Astrocyte (in vitro differentiated cells and primary cell): ENCODE measurements at places on chromosomes 11 and 22. TPM values are rescaled to one million over a fixed set of nuclear protein-coding genes. Genes with fewer than 3 reads are reported as not detected.

GRCh38 chr11:60925868-60926267 is 1.6 kb downstream of the TMEM132A start:
- DNase-seq = peak; percentile 30

- DNase-seq = no peak
Measured at GRCh38 chr11:92482492-92483060, 258.0 kb downstream of the FAT3 start.

- DNase-seq = no peak
Measured at GRCh38 chr11:34157163-34157562, 51.7 kb downstream of the NAT10 start.

DNA sequence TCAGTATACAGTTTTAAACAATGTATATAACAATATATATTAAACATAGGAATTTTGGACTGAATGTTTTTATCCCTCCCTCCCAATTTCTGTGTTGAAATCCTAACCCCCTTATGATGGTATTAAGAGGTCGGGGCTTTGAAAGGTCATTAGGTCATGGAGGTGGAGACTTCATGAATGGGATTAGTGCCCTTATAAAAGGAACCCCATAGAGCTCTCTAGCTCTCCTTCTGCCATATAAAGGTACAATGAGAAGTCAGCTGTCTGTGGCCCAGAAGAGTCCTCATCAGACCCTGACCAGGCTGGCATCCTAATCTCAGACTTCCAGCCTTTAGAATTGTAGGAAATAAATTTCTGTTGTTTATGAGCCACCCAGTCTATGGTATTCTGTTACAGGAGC is 6.5 kb downstream of the NNMT start:
- no peak for DNase-seq

DNA sequence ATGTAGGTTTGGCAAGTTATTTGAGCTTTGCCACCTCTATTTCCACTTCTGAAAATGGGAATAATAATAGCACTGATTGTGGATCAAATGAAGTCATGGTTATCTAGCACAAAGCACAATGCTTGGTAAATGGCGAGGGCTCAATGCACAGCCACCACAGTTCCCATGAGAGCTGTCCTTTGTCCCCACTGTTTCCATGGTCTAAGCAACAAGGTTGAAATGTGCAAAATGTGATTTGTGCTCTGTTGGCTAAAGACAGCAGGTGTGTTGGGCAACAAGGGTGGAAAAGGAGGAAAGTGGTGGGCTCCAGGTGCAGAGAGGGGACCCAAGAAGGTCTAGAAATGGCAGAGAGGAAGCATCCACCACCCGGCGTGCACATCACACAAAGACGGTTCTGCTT is 200.5 kb downstream of the TRIM29 start:
- no peak for DNase-seq

- no peak for DNase-seq
Measured at GRCh38 chr22:23245799-23246136, 65.5 kb downstream of the BCR start.

GRCh38 chr11:36458129-36458915 is 51.8 kb downstream of the TRAF6 start:
- DNase-seq = no peak

DNA sequence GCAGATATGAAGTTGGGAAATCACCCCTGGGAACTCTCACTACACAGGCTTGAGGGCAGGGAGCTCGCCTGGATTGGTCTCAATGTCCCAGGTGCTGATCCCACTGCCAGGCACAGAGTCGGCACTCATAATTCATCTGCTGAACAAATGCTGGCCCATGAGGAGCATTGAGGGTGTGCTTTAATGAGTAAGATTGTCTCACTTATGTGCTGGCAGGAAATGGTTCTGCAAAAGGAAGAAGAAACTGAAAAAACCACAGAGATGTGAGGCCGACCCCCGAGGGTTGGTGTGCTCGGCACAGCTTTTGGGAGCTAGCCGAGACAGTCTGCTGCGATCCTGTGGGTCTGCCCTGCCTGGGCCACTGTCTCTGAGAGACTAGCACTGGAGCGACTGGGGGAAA is 9.4 kb downstream of the PLAAT2 start:
- DNase-seq = peak; percentile 29

DNA sequence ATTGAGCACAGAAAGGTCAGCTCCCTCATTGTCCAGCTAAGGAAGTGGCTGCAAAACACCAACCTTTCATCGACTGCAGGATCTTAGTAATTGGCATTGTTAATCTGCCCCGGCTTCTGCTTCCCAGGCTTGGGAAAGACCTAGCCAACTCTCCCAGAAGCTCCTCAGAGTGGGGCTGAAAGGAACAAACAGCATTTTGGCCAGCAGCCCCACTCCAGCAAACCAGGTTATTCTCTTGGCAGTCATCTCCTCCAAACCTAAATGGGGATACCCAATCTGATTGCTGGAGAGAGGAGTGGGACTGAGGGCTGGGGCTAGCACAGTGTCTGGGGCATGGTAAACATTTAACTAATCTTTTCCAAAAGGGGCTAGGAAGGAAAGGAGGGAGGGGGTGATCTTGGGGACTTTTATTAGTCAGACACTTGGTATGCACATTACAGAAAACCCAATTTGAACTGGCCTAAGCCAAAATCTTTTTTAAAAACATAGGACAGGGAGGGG is 294.4 kb downstream of the MN1 start:
- peak; percentile 33 for DNase-seq

- DNase-seq = peak; percentile 1
Measured at GRCh38 chr11:5671831-5672230, 13.0 kb downstream of the TRIM5 start.

GRCh38 chr22:46951973-46952372 is 189.5 kb downstream of the TBC1D22A start:
- no peak for DNase-seq

DNA sequence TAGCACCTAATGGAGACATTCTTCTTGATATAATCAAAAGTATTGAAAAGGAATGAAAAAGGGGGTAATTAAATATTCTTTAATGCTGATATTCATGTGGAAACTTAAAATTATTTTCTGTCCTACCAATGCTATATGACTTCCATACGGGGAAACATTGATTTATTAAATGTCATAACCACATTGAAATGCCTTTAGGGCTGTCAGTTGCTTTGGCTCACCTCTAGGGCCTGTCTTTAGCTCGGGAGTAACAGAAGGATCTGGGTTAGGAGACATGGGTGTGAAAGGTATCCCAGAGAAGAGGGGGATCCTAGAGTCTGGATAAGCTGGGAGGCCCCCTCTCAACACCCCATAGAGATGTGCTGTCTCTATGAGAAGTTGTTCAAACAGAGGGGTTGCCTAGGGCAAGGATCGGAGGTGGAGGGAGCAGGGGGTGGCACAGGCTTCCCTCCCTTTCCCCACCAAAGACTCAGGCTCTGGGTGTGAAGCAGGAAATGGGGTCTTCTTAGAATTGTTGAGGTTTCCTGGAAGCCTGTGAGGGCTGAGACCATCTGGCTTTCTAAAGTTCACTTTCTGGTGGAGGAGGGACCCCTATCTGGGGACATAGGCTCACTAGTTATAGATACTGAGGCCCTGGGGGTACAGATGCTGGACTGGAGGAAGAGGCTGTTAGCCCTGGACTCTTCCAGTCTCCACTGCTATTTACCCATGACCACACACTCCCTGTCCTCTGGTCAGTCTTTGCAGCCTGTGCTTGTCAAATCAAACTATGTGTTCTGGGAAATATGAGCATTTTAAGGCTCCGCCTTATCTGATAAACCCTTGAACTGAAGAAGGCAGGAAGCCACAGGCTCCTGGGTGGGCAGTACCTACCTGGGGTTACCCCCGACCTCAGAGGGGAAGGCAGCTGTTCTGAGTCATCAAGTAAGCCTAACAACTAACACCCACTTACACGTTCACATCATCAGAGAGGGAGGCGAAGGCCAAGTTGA is 55.8 kb upstream of the RRAS2 start:
- DNase-seq = peak; percentile 55

- no peak for DNase-seq
Measured at GRCh38 chr11:119936426-119936825, 201.5 kb downstream of the TRIM29 start.

GRCh38 chr22:49966774-49967705 is 6.5 kb downstream of the PIM3 start:
- DNase-seq = no peak

DNA sequence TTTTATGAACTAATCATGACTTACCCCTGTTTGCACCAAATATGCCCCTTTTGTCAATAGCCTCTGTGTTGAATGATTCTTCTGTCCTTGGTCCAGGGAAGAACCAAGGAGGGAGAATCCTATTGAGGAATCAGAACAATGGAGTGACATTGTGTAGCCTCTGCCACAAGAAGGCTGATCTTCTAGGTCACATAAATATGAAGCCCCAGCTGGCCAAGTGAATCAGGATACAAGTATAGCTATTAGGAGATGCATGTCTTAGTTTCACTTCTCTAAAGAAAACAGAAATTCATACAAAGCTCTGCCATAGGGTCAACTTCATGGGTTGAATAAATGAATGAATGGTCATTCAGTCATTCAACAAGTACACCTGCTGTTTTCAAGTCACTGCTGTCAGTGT is 118.2 kb upstream of the BLID start:
- DNase-seq = no peak

DNA sequence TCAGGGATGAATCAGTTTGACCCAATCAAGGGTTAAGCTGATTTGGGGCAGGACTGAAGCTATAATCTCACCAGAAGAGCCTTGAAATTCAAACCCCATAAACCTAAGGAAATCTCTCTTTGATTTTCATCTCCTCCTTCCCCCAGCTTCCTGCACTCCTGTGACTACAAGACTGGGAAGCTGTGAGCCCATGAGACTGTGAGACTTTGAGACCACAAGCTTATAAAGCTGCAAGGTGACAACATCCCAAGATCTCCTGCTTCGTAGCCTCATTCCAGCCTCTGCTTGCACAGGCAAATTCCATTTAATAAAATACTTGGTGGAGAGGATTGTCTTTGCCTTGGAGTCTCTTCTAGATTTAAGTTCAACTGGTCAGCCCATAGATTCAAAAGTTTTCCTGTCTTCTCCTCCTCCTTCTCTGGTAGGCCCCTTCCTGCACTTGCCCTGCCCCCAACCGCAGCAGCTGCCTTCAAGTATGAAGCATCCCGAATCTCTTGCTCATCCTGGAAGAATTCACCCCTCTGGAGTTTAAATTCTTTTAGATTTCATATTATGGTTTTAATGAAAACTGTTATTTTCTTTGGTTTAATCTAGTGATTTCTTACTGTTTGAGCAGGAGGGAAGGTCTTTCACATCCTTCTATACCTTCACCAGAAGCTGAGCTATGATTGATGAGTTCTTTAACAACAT is 42.1 kb downstream of the PAMR1 start:
- peak; percentile 64 for DNase-seq

- peak; percentile 14 for DNase-seq
Measured at GRCh38 chr22:22038178-22038880, 55.7 kb upstream of the TOP3B start.

DNA sequence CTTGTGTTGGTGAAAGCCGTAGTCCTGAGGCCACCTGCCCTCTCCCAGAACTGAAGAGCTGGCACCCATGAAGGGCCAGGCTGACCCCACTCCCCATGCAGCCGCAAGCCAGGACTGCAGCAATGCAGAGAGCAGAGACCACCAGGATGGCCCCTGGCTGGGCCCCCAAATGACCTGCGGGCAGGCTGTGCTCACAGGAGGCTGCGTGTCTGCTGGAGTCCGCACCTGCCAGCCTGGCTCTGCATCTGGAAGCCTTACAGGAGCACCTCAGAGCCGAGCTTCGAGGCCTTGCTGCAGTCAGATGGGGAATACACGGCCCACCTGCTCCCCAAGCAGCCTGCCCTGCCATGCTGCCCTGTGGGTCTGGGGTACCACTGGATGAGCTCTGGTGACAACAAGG is 1336.8 kb downstream of the TBC1D22A start:
- DNase-seq = no peak

DNA sequence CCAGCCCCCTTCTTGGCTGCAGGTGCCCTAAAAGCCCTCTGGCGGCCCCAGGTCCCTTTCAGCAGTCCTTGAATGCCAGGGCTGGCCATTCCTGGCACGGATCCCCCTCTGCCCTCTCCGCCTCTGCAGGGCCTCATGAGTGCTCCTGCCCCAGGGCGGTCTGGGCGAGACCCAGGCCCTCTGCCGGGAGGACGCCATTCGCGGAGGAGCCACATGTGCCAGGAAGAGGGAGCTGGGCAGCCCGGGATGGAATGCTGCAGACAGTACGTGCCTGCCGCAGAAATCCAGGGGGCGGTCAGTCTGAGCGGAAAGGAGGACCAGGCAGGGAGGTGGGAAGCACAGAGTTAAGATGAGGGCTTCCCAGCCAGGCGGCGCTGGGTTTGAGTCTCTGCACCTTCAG is 2.8 kb downstream of the CABP7 start:
- DNase-seq = no peak

- DNase-seq = no peak
Measured at GRCh38 chr22:17964643-17965042, 59.7 kb downstream of the MICAL3 start.

DNA sequence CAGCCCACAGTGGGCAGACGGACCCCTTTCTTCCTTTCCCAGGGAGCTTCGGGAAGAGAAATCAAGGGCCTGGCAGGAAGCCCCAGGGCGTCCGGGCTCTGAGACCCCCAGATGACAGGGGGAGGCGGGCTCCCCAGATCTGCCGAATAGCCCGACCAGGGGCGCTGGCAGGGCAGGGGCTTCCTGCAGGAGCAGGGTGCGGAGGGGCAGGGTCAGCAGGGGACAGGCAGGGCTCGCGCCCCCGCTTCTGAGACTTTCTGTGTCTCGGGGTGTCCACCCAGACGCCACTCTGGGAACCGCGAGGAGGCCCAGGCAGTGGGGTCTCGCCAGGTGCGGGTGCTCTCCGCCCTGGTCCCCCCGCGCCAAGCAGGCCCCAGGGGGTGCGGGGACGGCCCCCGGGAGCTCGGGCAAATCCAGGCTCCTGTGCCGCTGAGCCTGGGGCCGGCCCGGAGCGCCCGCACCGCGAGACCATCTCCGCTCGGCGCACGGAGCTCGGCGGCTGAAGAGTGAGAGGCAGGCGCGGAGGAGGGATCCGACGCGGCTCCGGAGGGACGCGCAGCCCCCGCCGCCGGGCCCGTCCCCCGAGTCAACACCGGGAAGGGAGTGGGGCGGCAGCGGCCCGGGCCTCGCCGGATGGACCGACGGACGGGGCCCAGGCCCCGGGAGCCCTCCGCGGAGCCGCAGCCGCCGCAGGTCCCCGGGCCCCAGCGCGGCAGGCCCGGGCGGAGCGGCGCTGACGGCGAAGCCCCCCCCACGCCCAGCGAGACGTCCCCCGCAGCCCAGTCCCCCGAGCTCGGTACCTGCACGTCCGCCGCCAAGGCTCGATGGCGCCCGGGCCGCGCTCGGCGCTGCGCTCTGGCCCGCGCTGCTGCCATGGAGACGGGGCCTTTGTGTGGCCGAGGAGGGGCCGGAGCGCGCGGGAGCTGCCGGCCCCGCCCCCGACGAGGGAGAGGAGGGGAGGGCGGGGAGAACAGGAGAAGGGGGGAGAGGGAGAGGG is at the start of gene PLXNB2:
TSS of gene PLXNB2 (minus strand) at position 894 of the 997 bp plus-strand sequence. CDS start 17,062 bp downstream, outside the sequence.
- DNase-seq = peak; percentile 57

- no peak for DNase-seq
Measured at GRCh38 chr22:29718949-29719898, 579 bp upstream of the CABP7 start.

- DNase-seq = no peak
Measured at GRCh38 chr11:70046089-70046488, 32.0 kb upstream of the ANO1 start.

- peak; percentile 65 for DNase-seq
Measured at GRCh38 chr11:126352934-126353801, 2.3 kb upstream of the ST3GAL4 start.

GRCh38 chr11:114279792-114280546 is 16.2 kb upstream of the NNMT start:
- DNase-seq = no peak

- peak; percentile 29 for DNase-seq
Measured at GRCh38 chr11:44788536-44789261, 61.9 kb downstream of the TSPAN18 start.

Gene C11orf97
- not detected in 2 replicates for total RNA-seq

Gene SYT13
- 0.50 and 1.4 TPM in 2 replicates for total RNA-seq

Gene HTR3A
- total RNA-seq = not detected in 2 replicates

Gene SLCO2B1
- 2.6 and 5.0 TPM in 2 replicates for total RNA-seq

Gene SELENOM
- 157 and 205 TPM in 2 replicates for total RNA-seq

Gene KCNJ5
- total RNA-seq = 1.4 TPM in 2 replicates

Gene C11orf52
- total RNA-seq = 0.50 and 0.60 TPM in 2 replicates
